Activated T-cell treated with anti-CD3 and anti-CD28 coated beads, Interleukin-2, amount 50 U/mL, for 4 hours (primary cell): ENCODE measurements at places on chromosomes 5 and 9. TPM values are rescaled to one million over a fixed set of nuclear protein-coding genes. Genes with fewer than 3 reads are reported as not detected.

Gene NR2F1
- total RNA-seq: 0.21 TPM

Gene SLC36A3
- not detected for total RNA-seq

DNA sequence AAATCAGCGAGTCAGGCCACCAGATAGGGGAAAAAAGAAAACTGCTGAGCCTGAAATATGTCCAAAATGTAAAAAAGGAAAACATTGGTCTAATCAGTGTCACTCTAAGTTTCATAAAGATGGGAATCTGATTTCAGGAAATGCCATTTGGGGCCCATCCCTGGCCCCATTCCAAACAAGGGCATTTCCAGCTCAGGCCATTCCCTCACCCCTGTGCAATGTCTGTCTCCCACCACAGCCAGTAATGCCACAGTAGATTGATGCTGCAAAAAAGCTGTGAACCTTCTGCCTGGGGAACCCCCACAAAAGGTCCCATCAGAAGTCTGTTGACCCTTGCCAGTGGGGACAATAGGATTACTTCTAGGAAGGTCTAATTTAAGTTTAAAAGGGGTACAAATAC lies 199.6 kb downstream of the YTHDC2 start:
- no peak for DNase-seq

GRCh38 chr5:173830421-173830820 lies 57.7 kb upstream of the CPEB4 start:
- no peak for DNase-seq

DNA sequence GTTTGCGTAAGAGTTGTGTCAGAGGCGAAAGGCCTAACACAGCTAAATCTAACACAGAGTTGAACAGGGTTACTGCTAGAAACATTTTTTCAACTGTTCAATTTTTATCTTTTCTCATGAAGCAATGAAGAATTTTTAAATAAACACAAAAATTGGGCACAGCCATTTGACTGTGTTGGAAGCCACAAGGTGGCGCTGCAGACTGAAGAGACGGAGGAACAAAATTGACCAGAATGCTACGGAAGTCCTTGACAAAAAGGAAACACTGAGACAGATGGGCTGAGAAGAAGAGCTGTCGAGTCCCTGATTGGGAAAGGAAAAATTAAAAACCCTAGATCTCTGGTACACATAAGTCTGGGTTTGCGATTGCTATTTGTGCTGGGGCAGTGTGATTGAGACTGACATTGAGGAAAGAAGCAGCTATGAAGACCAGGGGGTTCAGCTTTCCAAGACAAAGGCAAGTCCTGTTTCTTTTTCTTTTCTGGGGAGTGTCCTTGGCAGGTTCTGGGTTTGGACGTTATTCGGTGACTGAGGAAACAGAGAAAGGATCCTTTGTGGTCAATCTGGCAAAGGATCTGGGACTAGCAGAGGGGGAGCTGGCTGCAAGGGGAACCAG lies at the start of gene PCDHB9:
Gene PCDHB9 (plus strand): TSS at position 265 of the 616 bp plus-strand sequence. CDS start 158 bp downstream, at position 423.
- no peak for DNase-seq

DNA sequence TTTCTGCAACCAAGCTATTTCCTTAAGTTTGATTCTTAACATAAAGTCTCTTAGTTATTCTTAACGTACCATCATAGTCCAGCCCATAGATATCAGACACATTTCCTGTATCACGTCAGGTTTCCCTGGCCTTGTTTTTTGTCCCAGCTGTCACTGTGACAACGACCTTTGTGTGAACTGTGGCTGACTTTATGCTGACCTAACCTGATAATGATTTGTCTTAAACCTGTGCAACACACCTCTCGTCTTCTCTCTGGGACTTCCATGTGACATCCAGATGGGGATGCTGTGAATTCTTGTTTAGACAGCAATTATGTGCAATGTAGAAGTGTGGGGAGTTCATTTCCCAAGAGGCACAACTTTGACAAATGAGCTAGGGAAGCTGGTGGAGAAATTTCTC lies 662.8 kb downstream of the PTPRD start:
- DNase-seq: no peak

- no peak for DNase-seq
Observed at GRCh38 chr5:56549096-56549886, 266.1 kb upstream of the MAP3K1 start.

GRCh38 chr5:43208658-43209057 lies 16.6 kb downstream of the NIM1K start:
- no peak for DNase-seq

GRCh38 chr5:16886793-16887345 lies 49.2 kb downstream of the MYO10 start:
- no peak for DNase-seq

- DNase-seq: no peak
Observed at GRCh38 chr5:37272511-37272910, 23.3 kb upstream of the CPLANE1 start.
